ENCODE measurements at places on chromosomes 6 and 20.

GRCh38 chr6:163708466-163708865 lies 293.9 kb downstream of the QKI start:
- no peak for DNase-seq

DNA sequence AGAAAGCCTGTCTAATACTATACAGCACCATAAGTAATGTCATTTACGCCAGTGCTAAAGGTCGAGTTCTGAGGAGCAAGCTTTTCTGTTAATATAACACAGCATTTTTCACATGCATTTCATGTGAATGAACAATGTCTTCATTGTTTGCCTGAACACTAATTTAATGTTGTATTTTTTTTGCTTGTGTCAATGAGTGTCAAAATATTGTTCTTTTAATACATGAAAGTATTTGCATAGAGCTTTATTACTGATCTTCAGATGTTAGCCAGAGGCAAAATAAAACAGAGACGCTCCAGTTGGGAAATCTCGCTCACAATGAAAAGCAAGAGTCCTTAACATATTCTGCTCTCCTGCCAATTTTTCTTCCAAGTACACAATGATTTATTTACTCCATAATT lies 151.8 kb downstream of the FOXC1 start:
- DNase-seq: no peak

- DNase-seq: no peak
Measured at GRCh38 chr6:36563928-36564284, 16.6 kb upstream of the STK38 start.

GRCh38 chr6:13000537-13000936 lies 284.0 kb downstream of the PHACTR1 start:
- DNase-seq: no peak

GRCh38 chr6:90459225-90459758 lies 127.6 kb downstream of the MAP3K7 start:
- DNase-seq: no peak

- peak; percentile 44 for DNase-seq
Measured at GRCh38 chr6:9455864-9456658, 958.8 kb downstream of the TFAP2A start.

DNA sequence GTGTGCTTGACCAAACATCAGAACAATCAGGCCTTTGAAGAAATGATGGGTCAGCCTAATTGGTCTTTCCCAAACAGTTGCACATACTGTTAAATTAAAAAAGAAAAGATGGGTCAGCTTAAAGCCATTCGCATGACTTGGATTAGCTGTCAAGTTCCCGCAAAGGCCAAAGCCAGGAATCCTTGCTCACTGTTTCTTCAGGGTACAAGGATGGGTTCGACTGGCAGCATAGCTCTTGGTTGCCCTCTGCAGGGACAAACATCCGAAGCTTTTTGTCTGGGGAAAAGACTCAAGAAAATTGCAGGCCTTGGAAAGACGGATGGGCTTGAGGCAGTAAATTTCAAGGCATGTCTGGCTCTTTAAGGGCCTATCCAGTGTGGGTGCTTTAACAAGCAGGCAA lies 168.0 kb downstream of the HDGFL1 start:
- peak; percentile 84 for DNase-seq

DNA sequence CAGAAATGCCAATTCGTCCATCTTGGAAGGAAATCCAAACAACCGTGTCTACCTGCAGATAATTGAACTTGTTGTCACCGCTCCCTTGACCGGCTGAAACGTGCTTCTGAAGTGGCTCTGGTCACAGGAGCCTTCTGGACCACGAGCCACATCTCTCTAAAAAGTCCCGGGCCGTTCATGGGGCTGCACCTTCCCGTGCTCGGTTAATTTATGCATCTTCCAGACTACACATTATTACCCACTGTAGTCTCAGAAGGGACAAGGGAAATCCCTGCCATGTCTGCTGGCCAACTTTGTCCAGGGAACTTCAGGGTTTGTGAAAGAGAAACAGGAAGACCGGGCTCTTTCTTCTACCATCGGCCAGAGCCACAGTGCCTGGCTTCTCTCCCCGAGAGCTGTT lies 63.4 kb upstream of the MPC1 start:
- no peak for DNase-seq

- DNase-seq: no peak
Measured at GRCh38 chr6:145626857-145627256, 108.5 kb downstream of the EPM2A start.

DNA sequence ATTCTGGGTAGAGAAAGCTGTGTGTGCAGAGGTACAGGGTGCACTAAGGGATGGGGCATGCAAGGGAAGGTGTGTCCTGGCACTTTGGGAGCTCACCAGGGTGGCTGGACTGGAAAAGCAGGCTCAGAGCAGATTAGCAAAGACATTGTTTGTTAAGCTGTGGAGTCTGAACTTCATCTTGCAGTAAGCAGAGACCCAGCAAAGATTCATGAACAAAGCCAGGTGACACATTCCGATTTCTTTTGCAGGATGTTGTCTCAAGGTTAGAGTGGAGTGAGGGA lies 28.8 kb downstream of the DUSP22 start:
- DNase-seq: no peak

- DNase-seq: no peak
Measured at GRCh38 chr6:85163156-85164080, 286.5 kb upstream of the NT5E start.

Measured in mesendoderm (in vitro differentiated cells).